ENCODE measurements at places on chromosomes 5 and 9.

- DNase-seq, result no peak
Measured at GRCh38 chr5:167065794-167066193, 1225.7 kb upstream of the WWC1 start.

GRCh38 chr5:132750471-132751230 lies 3.4 kb downstream of the CCNI2 start:
- no peak for DNase-seq

DNA sequence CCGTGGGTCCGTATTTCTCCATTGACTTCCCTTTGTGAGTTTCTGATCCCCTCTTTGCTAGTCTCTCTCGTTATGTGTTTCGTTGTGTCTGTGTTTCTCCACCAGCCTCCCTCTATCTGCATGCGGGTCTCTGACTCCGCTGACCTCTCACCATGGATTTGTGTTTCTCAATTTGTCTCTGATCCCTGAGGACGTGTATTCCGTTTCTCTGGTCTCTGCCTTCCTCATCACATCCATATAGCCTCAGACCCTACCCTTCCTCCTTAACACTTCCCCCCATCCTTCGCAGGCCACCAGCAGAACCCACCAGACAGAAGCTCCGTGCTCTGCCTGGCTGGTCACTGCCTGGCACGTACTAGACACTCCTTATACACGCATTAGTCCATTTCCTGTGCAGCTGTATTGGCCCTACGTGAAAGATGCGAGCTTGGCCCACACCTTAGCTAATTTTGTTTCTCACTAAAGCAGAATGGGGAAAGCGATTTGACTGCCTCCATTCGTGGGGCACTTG lies 631 bp downstream of the B4GALT7 start:
- DNase-seq, result peak; percentile 30

- DNase-seq, result no peak
Measured at GRCh38 chr9:138078846-138079245, 201.3 kb downstream of the CACNA1B start.

DNA sequence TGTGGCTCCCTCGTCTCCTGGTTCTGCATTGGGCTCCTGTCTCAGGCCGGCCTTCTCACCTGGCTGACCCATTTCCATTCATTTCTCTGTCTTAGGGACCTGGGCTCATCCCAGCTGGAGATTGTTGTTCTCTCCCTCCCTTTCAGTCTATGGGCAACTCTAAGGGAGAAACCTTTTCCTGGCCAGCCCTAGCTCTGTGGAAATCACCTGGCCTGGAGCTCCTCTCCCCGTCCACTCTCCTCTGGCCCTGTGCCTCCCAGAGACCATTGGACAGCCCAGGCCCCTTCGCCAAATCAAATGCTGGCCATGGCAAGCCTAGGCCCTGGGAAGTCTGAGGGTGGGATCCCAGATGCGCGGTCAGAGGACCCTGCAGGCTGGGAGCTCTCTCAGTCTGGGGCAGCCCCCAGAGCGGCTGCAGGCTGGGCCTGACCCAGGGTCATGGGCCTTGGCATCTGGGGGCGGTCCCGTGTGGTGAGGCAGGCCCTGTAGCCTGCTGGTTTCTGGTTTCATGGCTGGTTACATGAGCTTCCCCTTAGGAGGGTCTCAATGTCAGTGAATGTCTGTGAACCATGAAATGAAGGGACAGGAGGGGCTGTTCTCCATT lies 253.5 kb downstream of the AOPEP start:
- no peak for DNase-seq

- no peak for DNase-seq
Measured at GRCh38 chr9:126162611-126163381, 163.8 kb upstream of the MVB12B start.

DNA sequence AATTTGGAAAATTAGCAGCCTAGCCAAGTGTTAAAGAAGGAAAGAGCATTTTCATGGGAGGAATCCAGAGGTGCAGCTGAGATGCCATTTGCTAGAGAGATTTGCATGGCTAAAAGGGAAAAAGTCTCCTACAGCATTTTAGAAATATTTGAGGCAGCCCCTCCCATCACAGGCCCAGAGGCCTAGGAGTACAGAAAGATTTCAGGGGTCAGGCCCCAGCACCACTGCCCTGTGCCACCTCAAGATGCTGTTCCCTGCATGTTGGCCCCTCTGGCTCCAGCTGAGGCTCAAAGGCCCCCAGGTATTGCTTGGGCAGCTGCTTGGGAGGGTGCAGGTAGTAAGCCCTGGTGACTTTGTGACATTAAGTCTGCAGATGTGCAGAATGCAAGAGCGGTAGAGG lies 26.9 kb upstream of the NPR3 start:
- no peak for DNase-seq

DNA sequence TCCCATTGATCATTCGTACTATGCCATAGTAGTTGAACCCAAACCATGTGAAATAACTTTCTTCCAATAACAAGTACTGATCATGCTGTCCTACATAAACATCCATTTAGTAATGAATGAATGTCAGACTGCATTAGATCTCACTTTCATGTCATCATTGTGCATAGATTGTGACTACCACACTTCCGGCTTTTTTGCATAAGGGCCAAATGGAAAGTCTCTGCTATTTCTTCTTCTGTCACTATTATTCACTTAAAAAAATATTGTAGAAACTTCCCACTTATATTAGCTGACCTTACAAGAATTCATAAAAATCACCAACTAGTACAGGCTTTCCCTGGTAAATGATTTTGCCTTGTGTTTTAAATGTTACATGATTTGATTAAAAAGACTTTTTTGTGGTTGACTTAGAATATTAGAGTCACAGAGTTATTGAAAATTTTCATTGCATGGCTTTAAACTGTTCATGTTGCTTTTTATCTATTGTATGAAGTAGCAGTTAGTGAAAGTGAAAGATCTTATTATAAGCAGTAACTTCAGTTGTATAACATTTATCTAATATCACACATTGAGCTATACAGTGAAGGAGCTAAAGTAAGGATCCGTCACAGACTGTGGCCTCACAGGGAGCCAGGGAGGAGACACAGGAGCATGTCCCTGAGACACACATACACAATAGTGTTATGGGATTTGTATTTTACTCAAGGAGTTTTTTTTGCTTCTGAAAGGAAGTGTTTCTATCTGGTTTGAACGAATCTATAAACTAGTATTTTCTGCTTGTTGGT lies 33.9 kb downstream of the LMNB1 start:
- no peak for DNase-seq

Data from activated CD4-positive, alpha-beta memory T cell treated with anti-CD3 and anti-CD28 coated beads for 36 hours (primary cell).